Left cardiac atrium (tissue), 4 donors: ENCODE measurements at places on chromosomes 12 and 14.
A peak's percentile ranks its signal among the peaks of the same experiment; 100 is the strongest.

DNA sequence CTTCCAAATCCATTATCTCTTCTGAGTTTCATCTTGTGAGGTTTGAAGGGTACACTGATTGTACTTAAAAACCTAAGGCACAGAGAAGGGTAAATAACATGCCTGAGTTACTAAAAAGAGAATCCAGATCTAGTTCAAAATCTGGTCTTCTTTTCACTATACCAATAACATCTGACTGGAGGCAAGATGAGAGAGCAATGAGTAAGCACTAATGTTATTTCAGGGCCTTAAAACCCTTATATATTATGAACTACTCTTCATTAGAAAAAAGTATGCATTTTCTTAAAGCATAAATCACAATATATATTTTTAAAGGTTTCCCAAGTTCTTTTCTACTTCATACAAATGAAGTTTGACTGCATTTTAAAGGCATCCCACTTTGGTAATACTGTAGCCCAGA lies 60.2 kb downstream of the GXYLT1 start:
- no peak for DNase-seq

- DNase-seq, result no peak
These were observed 1320.9 kb upstream of the FLRT2 start for GRCh38 chr14:84209031-84209430.

DNA sequence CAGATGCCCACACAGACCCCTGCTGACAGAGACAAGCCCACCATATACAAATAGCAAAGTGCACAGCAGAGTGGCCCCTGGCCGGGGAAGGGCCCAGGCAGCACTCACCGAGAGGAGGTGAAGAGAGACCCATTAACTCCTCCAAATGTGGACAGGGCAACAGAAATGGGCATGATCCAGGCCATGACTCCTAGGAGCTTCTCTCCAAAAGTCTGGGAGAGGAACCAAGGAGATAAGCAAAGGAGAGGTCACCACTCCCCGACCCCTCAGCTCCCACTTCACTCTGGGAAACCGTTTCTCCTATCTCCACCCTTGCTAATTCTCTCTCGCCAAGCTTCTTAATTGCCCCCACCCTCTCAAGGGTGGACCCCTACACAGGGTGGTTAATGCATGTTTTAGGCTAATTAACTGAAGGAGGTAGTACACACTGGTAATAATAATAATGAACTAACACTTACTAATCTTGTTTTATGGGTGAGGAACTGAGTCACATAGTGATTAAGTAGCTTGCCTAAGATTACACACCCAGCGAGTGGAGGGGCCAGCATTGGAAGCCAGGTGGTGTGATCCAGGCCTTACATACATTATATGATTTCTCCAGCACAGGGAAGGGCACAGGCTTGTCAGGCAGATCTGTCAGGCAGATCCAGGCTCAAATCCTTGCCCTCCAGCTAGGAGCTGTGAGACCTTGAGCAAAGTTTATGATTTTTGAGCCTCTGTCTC lies 18.9 kb upstream of the CEBPE start:
- no peak for DNase-seq

DNA sequence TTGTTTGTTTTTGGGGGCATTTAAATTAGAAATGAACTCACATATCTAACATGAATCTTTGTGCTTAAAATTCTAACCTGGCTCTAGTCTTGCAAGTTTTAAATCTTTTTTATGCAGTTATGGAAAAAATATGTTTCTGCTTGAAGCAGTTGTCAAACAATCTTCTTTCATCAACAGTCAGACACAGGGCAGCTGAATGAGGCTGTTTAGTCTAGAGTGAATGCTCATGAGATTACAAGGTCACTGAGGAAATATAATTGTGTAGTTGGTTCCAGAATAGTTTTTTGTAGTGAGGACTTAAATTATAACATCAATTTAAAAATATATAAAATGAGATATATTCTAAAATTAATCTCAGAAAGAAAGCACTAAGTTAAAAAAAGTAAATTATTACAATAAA lies 76.5 kb downstream of the TRMT5 start:
- no peak for DNase-seq

- no peak for DNase-seq
These were observed 500.4 kb downstream of the GALC start for GRCh38 chr14:87492561-87492960.

DNA sequence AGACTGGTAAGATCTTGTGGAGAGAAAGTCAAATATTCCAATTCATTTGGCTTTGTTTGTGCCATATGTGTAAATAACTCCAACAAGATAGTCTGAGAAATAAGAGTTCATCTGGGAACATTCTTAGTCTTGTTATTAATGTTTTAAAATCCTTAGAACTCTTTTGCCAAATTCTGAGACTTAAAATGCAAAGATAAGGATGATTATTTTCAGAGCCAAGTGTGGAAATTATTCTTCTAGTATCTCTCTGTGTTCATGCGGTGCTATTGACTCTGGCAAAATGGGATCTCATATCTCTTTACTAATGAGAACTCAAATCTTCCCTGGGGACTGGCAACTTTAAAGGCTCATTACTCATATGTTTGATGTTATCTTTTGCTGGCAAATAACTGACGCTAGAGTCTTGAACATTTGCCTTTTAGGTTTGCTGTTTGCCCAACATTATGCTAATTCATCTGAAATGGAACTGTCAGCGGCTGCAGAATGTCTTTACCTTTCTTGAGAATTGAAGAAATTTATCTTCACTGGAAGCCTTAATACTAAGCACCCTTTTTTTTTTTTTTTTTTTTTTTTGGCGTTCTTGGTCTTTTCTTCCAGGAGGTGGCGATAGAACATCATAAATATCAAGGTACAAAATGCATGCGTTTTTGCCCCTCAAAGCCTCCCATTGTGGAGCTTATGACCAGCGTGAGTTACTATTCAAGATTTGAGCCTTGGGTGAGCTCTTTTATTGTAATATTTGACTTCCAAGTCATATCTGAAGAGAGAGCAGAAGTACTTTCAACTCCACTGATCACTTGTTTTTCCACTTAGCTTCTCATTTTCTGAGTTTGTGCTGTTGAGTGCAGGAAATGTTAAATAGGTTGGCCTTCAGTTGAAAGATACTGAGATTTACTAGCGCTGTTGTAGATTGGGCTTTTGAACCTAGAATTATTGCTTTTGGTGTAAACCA lies 86.5 kb downstream of the CAND1 start:
- DNase-seq, result no peak

DNA sequence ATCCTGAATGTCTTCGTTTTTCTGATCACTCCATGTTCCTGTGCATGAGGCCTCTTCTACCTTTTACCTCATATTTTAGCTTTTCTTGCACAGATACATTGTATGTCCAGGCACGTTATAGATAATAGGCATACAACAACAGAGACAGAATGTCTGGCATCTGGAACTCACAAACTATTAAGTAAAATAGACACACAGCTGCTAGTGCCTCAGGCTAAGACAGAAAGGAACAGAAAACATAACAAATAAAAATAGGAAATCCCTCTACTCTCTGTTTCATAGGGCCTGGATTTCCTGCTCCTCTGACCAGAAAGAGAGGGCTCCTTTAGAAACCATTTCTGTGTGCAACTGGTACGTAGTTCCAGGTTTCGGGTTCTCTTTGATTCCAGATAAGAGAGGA lies 48.6 kb downstream of the ATXN7L3B start:
- DNase-seq, result no peak

GRCh38 chr12:130435331-130435730 lies 97.6 kb downstream of the PIWIL1 start:
- no peak for DNase-seq

GRCh38 chr14:68235011-68235410 lies 415.4 kb downstream of the RAD51B start:
- DNase-seq, result no peak

DNA sequence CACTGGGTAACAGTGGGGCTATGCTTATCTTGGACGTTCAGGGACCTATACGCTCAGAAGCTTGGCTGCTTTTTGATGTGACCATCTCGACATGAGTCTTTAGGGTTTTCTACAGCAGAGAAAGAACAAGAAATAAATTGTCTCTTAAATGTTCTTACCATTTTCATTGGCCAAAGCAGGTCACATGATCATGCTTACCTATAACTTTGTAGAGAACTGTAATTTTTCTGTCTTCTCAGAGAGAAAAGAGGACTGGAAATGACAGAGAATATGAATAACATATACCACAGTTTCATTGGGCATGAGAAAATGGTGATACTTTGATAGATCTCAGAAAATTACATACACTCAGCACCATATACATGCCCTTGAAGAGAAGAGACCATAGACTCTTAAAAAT lies 390.9 kb downstream of the NRXN3 start:
- no peak for DNase-seq

DNA sequence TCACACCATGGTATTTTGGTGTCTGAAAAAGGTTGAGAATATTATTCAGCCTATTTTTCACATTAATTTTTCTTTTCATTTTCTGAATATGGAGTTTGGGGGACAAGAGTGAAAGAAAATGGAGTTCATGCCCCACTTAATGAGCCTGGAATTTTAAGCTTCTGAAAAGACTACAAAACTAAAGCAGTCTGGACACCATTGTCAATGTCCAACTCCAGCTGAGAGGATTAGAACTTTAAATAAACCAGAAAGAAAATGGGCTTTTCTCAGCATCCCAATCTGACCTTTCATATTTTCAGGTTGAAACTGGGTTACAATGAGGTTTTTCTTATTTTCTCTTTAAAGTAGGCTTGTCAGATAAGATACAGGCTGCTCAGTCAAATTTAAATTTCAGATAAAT lies 207.7 kb downstream of the SLC6A15 start:
- DNase-seq, result no peak

GRCh38 chr12:127943481-127944210 lies 323.3 kb upstream of the TMEM132C start:
- no peak for DNase-seq

- DNase-seq, result no peak
These were observed 722 bp downstream of the FAM234B start for GRCh38 chr12:13044906-13045299.

- no peak for DNase-seq
These were observed 25.1 kb upstream of the VSX2 start for GRCh38 chr14:74213907-74214803.

GRCh38 chr12:56528846-56529245 lies 7.2 kb downstream of the RBMS2 start:
- DNase-seq, result no peak

DNA sequence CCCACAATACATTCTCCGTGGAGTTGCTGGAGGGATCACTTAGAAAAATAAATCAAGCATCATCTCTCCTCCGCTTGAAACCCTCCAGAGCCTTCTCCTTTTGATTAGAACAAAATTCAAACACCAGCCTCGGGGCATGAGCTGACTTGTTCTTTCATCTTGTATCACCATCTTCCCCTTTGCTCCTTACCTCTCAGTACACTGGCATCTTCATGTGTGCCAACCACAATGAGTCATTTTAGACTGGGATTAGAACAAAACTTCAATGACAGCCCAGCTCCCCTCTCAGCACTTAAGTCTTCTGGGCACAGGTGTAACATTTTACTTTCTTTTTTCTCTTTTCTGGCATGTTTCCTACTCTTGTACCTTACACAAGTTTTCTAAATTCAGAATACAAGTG lies 1159.2 kb upstream of the TMEM132C start:
- no peak for DNase-seq

- DNase-seq, result peak; percentile 84
These were observed 13.0 kb upstream of the UBC start for GRCh38 chr12:124927201-124928094.

DNA sequence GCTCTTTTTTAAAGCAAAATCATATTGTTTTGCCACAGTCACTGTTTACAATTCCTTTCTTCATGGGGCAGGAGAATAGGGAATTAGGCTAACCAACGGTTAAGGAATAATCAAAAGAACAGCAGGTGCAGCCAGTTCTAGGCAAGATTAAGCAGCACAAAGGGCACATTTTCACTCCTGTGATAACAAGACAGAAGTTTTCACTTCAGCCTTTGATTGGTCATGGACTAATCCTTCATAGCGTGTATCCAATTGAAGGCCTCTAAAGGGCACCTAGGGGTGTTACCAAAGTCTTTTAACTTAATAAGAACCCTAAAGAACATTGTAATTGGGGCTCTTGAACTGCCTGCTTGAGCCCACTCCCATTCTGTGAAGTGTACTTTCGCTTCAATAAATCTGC lies 206.9 kb upstream of the AMIGO2 start:
- DNase-seq, result no peak

DNA sequence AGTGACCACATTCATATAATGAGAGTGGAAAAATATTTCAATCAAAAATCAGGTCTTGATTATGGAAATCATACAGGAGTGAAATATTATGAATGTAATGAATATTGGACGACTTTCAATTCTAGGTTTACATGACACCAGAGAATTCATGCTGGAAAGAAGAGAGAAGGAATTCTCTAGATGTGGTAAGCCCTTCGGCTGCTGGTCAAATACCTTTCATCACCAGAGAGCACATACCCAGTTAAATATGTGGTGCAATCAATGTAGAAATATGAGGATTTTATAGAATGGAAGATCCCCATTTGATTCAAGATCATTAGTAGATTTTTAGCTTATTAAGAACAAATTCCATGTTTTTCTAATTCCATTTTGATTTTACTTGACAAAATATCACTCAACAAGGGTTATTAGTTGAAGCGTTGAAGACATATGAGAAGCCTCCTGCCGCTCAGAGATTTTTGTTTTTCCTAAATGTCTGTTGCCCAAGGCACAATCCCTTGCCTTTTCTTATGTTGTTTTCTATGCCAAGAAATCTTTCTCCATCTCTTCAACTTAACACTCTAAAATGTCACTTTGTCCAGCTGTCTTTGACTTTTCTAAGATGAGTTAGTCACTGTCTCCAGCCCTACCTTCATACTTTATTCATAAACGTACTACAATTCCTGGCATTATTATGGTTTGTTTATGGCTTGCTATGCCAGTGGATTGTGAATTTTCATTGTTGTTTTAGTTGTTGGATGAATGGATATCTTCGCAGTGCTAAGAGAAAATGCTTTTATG lies 72.8 kb upstream of the ZDHHC17 start:
- DNase-seq, result no peak

DNA sequence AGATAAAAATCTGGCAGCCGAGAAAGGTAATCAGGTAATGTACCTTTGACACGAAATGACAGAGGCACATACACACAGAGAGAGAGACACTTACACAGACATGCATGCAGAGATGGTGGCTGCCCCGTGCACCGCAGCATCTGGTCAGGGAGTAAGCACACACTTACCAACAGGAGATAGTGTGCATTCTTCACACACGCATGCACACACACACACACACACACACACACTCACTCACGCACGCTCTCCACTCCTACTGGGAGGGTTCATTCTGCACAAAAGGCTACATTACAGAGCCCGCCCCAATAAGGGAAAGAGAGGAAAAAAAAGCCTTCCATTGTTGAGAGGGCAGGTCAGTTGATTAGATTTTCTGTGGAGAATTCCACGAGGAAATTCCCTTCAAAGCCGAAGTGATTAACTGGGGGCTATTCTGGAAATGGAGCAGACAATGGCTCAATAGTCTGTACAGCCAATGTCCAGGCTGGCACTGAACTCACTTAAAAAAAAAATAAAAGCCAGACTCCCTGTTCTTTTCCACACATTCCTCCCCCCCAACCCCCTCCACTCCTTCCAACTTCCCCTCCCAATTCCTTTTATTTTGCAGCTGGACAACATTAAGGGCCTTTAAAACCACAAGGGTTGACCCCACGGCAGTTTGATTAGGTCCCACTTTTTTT lies 1.4 kb upstream of the SOX5 start:
- peak; percentile 21 for DNase-seq
